ENCODE measurements at places on chromosomes 1 and 21. TPM values are rescaled to one million over a fixed set of nuclear protein-coding genes. Genes with fewer than 3 reads are reported as not detected.

Gene RPTN
- total RNA-seq = not detected

Gene VANGL2
- total RNA-seq = not detected

Gene GJA8
- total RNA-seq = not detected

Gene AUNIP
- not detected for total RNA-seq

Gene NRIP1
- total RNA-seq = 24.5 TPM

Gene ARID1A
- 127 TPM for total RNA-seq

Gene DCST1
- not detected for total RNA-seq

Gene PRAMEF5
- not detected for total RNA-seq

Gene OR2L3
- 0.11 TPM for total RNA-seq
